ENCODE measurements at places on chromosomes 1 and 21.
A peak's percentile ranks its signal among the peaks of the same experiment; 100 is the strongest.

DNA sequence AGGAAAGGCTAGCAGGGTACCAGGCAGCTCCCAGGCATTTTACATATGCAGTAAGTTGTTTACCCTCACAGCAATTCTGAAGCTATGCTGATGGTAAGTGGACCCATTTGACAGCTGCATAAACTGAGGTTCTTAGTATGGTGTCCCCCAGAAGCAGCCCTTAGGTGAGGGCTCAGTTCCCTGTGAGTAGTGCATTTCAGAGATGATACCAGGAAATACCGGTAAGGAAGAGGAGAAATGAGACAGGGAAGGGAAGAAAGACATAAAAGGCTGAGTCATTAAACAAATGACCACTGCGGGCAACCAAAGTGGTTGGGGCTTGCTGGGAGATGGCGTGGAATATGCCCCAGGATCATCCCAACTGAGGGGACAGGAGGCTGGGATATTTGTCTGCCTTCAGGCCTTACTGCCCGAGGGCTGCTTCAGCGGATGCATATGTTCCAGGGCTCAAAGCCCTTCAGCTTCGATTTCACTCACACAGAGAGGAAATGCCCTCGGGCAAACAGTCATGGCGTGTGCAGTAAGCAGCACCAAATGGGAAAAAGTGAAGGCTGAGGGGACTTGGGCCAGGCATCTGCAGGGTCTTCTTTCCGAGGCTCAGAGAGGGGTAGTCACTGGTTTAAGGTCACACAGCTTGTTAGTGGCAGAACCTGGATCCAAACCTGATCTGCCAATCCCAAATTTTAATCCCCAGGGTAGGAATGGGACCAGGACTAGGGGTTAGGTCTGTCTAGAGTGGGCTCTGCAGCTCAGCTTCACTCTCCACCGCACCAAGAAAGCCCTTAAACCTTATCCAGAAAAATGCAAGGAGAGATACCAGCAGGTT, 133.7 kb upstream of the RUNX3 start:
- no peak for DNase-seq

DNA sequence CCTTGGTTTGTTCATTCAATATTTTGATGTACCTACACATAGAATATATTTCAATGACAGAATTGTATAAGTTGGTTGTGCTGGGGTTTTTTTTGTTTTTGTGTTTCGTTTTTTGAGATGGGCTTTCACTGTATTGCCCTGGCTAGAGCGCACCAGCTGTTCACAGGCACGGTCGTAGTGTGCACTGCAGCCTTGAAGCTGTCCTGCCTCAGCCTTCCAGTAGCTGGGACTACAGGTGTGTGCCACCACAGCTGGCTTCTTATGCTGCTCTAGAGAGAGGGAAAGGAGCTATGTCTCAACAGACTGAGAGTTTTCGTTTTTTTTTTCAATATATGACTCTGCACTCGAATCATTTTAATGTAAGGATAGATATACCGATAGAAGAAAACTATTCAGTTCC, 102.6 kb downstream of the NTNG1 start:
- DNase-seq = no peak

DNA sequence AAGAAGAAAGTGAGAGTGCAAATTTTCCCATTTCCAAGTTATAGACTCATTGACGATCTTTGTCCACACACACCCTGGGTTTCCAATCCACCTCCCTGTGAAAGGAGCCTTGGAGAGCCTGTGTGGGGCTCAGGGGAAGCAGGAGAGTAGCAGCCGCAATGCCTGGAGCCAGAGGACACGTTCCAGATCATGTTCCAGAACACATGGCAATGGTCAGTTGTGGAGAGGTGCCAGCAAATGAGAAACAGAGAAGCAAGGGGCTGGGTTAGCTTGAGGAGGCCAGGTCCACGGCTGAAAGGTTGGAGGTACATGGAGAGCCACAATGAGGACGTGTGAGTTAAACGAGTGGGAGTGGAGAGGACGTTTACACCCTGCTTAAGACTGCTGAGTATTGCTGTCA, 33.0 kb upstream of the SIPA1L2 start:
- DNase-seq = no peak

DNA sequence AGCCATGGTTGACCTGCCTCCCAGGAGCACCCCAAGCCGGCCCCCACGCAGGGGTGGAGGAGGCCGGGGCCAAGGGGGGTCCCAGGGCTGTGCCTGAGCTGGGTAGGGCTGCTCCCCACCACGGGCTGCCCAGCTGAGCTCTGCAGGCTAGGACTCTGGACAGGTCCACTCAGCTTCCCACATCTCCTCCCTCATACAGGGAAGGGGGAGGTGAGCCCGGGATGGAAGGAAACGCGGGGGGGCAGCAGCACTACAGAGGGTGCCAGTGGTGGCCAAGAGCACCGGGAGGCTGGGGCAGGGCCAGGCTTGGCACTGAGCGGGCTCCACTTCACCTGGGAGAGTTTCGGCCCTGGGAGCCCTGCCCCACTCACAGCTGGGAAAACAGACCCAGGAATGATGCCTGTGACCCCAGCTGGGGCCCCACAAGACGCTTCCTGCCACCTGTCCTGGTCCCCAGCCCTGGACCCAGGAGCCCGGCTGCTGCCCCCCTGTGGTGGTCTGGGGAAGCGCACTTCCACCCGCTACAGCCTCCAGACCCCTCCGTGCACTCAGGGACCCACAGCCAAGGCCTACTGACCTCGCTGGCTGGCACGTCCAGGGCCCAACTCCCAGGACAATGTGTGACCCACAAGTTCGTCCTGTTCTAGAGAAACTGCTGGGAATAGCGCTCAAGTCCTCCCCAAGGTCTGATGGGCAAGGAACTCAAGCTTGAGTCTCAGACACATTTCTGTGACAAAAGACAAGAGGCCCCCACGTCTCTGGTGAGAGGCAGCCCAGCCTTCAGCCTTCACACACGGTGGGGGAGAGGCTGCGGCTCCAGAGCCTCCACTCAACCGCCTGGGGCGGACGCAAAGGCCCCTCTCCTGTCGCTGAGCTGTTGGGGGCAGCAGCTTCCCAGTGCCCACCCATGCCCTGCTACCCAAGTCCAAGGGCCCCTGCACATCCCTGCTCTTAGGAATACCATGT, 3.0 kb downstream of the AURKAIP1 start:
- DNase-seq = peak; percentile 58

- DNase-seq = peak; percentile 48
Measured at GRCh38 chr1:24535021-24535424, 20.9 kb upstream of the NCMAP start.

GRCh38 chr1:189336115-189337100, 1141.3 kb downstream of the BRINP3 start:
- no peak for DNase-seq

GRCh38 chr1:183435497-183435896, 17.3 kb upstream of the NMNAT2 start:
- DNase-seq = no peak

- DNase-seq = no peak
Measured at GRCh38 chr1:7592120-7592798, 178.8 kb upstream of the VAMP3 start.

Data from stimulated activated CD8-positive, alpha-beta memory T cell treated with anti-CD3 and anti-CD28 coated beads, Interleukin-7, amount 100 ng/mL, for 1 hour (primary cell).